ENCODE measurements at places on chromosomes 7 and 10.

DNA sequence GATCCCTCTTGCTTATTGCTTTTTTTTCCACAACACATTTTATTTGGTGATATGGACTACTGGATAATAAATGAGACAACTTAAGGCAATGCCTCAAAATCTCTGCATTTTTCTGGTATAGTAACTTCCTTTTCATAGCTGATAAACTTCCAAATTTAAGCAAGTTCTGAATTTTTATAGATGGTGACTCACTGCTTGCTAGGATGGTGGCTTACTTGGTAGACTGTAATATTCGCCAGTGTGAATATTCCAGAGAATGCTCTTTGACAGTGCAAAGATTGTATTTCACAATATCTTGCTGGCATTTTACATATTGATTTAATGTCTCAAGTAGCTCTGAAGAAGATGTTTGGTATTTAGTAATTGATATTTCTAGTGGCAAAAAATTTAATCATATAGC, 472.4 kb downstream of the TFEC start:
- DNase-seq: no peak

DNA sequence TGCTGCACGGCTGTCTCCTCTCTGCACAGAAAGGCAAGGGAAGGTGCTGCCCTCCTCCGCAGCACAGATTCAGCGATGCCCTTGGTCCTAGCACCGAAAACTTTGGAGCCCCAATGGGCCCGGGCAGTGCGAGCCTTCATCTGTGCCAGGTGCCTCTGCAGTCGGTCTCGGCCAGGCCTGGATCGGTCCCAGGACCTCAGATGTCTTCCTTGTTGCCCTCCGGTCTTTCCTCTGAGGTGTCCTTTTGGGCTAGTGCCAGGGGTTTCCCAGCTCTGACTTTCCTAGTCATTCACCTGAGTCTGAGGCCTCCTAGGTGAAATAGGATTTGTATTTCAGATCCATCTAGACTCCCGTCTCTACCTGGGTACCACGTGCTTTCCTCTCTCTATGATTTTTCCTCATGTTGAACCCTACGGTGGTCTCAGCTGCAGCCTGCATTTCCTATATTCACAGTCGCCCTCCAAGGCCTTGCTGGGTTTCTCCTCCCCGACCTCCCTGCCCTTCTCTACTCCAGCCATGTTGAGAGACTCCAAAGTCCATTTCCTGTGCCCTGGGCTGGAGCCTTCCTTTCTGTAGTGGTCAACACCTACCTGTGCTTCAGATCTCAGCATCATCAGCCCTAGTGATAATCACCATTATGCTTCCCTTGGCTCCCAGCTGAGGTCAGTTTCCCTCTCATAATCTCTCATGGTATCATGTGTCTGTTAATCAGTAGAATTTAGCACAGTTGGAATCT, 92.0 kb upstream of the PRSS58 start:
- no peak for DNase-seq

GRCh38 chr7:6489612-6490011, 41.9 kb upstream of the DAGLB start:
- DNase-seq: no peak

DNA sequence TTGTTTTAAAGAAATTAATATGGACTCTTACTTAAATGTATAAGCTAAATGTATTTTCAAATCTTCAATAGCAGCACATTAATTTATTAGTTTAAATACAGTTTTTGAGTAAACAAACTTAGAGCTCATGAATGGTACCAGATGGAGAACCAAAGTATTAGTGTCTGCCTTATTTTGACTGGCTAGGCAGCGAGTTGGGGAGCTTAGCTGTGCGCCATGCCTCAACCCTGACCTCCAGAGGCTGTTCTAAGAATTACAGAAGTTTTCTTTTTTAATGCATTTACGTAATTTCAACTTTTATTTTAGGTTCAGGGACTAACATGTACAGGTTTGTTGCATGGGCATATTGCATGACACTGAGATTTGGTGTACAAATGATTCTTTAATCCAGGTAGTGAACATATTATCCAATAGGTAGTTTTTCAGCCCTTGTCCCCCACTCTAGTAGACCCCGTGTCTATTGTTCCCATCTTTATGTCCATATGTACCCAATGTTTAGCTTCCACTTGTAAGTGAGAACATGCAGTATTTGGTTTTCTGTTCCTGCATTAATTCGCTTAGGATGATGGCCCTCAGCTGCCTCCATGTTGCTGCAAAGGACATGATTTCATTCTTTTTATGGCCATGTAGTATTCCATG, 166.8 kb downstream of the IQUB start:
- DNase-seq: no peak

DNA sequence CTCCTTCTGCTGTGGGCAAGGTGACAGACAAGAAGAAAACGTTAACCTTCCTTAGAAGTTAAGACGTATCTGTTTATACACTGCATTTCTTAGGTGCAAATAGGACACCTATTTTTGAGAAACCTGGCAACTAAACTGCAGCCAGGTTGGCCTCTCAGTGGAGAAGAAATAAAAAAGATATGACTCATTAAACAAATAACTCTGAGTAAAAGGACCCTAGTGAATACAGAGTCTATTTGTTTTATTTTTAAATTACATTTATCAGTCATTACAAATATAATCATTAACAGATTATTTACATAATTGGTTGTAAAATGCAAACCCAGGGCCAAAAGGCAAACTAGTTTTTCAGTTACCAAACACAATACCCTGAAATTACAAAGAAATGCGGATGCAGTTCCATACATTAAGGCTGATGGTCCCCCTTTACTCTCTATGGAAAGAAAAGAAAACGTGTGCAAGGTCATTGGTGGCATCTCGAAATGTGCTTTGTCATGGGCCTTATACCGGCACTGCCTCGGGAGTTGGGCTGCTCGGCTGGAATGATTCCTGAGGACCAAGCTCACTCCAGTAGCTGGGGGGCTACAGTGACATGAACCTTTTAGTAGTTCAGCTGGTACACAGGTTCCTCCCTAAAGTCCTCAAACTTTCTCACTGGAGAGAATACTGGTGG, 38.4 kb downstream of the ADRB1 start:
- DNase-seq: no peak

DNA sequence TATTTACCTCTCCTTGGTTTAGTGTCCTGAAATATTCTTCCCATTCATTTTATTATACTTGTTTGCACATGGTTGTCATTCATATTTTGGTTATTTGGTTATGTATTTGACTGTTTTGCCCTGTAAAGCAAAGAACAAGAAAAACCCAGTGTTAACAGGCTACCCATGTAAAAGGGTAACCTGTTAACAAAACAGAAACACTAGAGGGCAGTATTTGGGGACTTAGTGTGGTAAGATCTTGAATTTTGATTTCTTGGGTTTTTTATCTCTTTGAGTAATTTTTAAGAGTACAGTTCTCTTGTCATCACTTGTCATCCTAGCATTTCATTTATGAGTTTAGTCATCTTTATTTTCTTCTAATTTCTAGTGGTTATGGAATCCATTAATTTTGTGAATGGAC, 51.3 kb downstream of the POLL start:
- no peak for DNase-seq

DNA sequence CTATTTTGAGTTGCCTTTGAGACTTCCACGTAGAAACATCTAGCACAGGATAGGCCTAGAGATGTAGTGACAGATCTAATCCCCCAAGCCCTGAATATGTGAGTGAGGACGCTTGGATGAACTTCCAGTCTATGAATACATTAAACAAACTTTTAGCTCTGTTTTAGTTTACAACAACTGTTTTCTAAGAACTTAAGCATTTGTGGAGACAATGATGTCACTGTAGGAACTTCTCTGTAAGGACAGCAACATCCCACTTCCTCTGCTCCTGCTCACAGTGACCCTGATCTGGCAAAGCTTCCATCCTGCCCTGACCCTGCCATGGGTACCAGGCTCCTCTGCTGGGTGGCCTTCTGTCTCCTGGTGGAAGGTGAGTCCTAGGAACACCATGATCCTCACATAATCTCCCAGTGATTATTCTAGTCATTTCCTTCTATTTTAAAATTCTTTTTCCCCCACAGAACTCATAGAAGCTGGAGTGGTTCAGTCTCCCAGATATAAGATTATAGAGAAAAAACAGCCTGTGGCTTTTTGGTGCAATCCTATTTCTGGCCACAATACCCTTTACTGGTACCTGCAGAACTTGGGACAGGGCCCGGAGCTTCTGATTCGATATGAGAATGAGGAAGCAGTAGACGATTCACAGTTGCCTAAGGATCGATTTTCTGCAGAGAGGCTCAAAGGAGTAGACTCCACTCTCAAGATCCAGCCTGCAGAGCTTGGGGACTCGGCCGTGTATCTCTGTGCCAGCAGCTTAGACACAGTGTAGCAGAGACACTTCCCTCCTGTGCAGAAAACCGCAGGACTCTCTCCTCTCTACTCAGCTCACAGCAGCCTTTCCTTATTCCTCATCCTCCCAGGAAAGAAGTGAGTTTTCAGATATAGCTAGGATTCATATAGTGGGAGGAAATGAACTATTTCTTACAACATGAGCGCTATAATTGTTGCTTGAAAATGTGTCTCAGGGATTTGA, 194.4 kb upstream of the PRSS1 start:
- no peak for DNase-seq

GRCh38 chr7:16818732-16819131, 13.9 kb upstream of the AGR2 start:
- no peak for DNase-seq

- peak; percentile 31 for DNase-seq
These were observed 24.8 kb downstream of the INPP5F start for GRCh38 chr10:119750391-119751230.

DNA sequence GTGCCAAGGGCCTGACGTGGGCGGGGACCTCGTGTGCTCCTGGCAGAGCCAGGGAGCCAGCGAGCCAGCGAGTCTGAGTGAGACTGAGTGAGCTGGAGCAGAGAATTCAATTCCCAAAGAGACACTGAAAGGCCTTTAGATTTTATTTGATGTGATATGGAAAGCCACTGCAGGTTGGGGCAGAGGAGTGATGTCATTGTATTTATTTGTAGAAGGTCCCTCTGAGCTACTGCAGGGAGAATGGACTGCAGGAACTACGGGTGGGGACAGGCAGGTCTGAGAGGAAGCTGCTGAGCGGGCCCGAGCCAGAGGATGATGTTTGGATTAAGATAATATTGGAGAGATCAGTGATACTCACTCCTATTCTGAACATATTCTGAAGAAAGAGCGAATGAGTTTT, 445.8 kb upstream of the ANKRD30A start:
- DNase-seq: no peak

GRCh38 chr10:109838592-109839244, 84.6 kb downstream of the XPNPEP1 start:
- no peak for DNase-seq

DNA sequence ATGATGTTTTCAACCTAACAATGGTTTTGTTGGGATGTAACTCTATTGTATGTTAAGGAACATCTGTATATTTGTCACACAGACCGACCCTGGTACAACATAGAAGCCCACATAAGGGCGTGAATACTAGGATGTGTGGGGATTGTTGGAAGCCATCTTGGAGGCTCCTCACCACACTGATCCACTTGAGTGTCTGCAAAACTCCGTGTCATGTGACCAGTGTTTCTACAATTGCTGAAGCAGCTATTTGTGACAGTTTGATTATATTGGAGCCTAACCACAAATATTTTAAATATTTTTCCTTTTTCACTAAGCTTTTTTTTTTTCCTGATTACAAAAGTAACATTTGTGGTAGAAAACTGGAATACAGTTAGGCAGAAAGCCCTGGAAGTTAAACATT, 27.9 kb downstream of the RALA start:
- DNase-seq: no peak

DNA sequence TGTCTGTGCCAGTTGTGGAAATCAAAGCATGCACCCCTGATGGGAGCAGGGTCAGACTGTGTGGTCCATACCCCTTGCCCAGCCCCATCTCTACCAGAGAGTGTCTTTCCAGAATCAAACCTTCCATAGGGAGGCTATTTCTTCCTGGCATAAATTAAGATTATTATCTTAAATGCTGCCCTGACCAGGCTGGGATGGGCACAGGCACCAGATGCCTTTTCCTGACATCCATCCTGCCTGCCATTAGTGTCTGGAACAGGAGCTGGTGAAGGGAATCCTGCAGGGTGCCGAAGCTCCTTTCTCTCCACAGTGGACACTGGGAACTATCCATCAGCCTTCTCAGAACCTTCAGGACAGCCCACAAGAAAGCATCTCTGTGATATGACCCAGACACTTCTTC, 296.3 kb downstream of the GRID1 start:
- no peak for DNase-seq

DNA sequence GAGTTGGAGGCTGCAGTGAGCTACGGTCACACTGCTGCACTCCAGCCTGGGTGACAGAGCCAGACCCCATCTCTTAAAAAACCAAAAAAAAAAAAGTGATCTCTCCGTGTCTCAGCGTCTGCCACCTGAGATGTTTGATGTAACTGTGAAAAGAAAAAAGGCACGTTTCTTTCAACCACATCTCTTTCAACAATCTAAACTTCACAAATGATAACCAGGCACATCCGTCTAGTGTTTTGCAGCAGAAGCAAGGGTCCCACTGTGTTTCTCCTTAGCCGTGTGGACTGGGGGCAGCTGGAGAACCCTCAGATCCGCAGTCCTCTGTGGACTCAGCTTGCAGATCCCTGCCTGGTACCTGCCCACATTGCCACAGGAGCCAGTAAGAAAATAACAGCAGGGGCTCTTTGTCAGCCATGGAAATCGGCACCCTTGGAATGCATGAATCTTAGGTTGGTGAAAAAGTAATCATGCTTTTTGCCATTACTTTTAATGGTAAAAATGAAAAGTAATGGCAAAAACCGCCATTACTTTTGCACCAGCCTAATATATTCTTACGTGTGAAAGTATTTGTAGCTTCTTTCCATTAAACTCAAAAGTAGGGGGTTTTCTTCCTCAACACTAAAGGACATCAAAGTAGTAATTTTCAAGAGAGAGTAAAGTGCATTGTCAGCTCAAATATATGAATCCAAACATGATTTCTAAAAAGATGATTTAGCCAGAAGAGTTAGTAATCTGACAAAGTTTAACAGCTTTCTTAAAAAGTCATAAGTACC, 276.5 kb downstream of the CCDC3 start:
- no peak for DNase-seq

DNA sequence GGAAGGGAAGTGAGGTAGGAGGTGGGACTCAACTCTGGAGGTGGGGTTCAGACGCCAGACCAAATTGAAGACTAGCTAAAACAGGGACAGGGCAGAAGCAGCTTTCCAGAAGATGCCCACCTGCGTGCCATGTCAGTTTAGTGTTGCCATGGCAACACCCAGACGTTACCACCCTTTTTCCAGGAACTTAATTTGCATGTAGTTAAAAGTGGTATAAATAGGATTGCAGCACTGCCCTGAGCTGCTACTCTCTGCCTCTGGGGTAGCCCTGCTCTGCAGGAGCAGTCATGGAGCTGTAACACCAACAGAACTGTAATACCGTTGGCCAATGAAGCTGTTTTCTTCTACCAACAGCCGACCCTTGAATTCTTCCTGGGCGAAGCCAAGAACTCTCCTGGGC, 93.8 kb downstream of the PRKCQ start:
- DNase-seq: no peak

GRCh38 chr7:89887489-89887888, 266.8 kb upstream of the STEAP1 start:
- DNase-seq: no peak

DNA sequence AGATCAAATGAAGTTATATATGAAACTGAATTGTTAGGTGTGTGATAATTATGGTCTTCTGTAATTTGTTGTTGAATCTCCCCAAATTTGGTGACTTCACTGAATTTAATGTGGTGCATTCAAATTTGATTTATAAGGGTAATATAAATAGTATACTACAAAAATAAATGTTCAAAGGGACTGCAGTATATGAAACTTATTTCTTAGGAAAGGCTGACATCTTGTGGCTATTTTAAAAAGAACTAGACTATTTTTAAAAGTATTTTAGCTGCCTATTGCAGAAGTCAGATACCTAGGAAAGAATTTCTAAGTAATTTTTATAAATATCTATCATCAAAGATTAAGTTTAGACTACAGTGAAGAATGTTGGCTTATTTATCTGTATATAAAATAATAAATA, 36.6 kb downstream of the ATRNL1 start:
- no peak for DNase-seq
